Activated CD8-positive, alpha-beta memory T cell treated with anti-CD3 and anti-CD28 coated beads, Interleukin-2, amount 10 ng/mL, durations not matched to agents 7 days and 5 days (primary cell): ENCODE measurements at places on chromosomes 2 and 18.
A peak's percentile ranks its signal among the peaks of the same experiment; 100 is the strongest.

DNA sequence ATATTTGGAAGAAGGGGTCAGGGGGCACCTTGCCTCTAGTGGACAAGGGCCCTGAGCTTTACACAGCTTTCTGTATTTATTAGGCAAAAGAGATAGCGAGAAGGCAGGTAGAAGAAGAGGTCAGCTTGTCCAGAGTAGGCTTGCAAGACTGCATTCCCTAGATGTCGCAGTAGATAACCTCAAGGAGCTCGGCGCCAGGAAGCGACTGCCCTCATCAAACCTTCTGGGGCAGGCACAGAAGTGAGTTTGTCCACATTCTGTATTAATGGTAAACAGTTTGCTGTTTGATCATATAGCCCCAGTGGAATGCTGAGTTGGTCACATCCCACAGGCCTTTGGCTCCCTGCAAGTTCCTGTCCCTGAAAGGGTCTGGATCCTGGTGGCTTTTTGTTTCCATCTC, 7.0 kb downstream of the CHCHD5 start:
- no peak for DNase-seq

DNA sequence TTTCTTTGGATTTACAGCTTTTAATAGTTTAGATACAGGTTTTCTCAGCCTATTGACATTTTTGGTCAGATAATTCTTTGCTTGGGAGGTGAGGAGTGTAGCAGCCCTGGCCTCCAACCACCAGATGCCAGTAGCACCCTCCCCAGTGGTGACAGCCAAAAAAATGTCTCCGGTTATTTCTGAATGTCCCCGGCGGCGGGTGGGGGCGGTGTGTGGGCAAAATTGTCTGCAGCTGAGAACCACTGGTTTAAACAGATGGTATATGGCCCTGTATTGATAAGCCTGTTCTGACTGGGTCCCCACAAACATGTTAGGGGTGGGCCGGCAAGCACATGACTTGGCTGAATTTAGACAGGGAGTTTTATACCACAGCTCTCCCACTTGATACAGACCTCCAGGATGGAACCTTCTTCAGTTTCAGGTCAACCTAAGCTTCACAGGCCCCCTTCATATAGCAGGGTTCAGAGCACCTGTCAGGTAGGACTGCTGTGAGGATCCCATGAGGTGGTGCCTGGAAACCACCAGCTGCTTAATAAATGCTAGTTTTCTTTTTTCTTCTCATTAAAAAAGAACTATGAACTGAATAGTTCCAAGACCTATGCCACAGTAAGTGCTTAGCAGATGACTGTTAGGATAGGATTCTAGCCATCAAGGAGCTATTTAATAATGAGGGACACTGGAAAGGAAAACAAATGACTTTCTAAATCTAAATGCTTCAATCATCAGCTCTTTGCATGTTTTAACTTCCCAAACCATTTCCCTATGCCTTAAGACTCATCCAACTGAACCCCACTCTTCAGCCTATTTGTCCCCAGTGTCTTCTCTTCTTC, 18.1 kb downstream of the LPIN2 start:
- DNase-seq, result peak; percentile 86

GRCh38 chr2:181239201-181239799, 217.9 kb upstream of the ITGA4 start:
- DNase-seq, result no peak

DNA sequence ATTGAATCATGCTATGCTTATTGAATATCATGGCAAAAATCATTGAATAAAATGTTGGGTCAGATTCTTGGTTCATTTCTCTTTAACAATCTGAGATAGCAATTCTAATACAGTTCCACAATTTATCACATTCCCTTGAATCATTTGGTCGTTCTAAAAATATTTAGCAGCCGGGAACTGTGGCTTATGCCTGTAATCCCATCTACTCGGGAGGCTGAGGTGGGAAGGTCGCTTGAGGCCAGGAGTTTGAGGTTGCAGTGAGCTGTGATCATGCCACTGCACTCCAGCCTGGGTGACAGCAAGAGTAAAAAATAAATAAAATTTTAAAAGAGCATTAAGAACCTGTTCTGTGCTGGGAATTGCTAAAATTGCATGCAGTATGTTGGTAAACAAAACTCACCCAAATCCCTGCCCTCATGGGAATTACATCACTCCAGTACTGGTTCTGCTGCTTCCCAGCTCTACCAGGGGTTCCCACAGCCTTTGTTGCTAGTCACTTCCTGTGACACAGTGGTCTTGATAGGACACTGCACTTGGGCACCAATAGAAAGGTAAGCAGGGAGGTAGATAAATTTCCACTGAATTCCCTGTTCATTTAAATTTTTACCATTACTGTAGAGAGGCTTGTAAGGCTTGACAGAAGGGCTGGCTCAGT, 200.4 kb downstream of the CTNNA2 start:
- no peak for DNase-seq

DNA sequence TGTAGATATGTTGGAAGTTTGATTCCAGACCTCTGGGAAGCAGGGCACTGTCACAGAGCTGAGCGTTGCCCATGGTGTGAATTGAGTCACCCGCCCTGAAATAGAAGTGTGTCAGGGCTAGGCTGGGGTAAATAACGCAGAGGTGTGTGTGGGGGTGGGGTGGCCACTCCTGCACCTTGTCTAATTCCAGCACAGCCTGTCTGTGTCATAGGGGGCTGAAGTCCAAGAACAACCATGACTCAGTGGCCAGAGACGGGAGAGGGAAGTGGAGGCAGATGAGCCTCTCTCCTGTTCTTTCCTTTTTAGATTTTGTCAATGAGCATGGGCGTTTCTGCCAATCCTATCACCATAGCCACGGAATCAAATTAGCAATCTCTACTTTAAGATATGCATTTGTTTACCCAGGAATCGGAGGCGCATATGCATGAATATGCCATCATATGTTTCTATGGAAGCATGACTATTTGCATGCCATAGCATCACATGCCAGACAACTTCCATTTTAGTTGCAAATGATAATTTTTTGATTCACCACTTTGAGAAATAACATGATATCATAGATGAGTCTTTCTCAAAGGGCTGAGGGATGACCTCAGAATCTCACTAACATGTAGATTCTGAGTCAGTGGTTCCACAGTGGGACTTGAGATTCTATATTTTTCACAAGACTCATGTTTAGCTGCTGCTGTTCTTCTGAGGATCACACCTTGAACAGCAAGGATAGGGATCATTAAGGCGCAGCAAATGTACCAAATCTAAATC, 852.9 kb downstream of the DCDC2C start:
- DNase-seq, result no peak

GRCh38 chr2:80028584-80028983, 276.0 kb downstream of the LRRTM1 start:
- DNase-seq, result no peak

DNA sequence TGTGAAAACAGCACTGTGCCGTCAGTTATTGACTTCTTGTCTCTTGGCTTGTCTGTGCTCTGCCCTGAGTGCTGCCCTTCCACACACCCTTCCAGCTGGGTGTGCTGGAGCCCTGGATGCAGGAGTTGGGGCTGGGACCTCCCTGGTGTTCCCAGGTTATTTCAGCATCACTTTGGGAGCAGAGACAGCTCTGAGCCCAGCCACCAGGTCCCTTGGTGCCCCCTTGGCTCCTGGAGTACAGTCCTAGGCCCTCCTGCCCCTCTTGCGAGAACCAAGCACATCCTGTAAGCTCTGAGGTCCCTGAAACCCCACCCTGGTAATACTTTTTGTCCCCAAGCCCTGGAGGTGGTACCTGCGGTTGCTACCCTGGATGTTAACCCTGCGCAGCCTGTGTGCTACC, 24.3 kb downstream of the BOK start:
- no peak for DNase-seq

DNA sequence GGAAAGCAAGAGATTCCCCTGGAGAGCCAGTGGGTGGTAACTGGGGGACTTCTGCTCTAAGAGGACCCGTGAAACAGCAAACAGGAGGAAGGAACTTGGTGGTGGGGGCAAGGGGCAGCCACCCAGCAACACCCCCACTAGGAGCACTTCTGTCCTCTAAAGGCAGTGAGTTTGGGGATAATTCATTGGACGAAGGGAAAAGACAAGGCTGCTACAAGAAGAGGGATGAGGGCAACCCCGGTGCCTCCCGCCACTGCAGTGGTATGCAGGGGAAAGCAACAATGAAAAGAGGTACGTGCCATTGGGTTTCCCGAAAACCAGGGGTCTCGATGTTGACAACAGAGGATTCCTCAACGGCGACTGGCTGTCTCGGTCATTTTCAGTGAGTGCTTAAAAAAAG, 9.1 kb downstream of the RPL31 start:
- no peak for DNase-seq

DNA sequence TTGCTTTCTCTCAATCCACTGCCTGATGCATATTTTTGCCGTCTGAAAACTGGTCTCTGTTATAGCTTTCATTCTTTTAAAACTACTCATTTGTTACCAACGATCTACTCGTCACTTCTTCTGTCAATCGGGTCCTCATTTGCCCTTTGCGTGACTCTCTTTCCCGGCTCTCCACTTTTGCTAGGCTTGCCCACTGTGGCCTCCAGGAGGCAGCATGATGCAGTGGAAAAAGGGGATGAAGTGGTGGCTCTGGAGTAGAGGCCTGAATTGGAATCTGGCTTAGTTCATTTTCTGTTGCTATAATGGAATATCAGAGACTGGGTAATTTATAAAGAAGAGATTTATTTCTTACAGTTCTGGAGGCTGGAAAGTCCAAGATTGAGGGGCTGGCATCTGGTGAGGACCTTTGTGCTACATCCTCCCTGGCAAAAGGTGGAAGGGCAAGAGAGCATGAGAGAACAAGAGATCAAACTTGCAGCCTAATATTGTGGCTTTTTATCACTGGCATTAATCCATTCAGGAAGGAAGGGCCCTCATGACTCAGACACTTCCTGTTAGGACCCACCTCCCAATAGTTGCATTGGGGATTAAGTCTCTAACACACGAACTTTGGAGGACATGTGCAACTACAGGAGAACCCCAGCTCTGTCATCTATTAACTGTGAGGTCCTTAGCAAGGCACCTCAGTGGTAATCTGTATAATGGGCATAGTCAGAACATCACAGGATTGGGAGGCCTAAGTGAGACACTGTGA, 15.4 kb downstream of the GDF7 start:
- no peak for DNase-seq

DNA sequence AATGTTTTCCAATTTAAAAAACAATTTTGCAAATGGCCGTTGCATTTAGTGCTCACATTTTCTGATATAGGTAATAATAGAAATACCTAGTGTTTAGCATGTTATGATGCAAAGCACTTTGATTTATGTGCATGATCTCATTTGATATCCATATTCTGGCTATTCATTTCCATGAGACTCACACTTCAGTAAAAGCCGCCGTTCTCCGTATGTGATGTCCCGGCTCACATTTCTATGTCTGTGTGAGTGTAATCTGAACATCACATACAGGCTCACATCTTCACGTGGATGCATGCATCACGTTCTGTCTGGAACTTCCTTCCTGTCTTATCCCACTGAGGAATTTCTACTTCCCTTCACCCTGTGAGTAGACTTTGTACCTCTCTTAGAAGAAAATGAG, 45.8 kb downstream of the DCDC2C start:
- DNase-seq, result no peak

- no peak for DNase-seq
These were observed 2.3 kb downstream of the MYO1B start for GRCh38 chr2:191247381-191248057.

DNA sequence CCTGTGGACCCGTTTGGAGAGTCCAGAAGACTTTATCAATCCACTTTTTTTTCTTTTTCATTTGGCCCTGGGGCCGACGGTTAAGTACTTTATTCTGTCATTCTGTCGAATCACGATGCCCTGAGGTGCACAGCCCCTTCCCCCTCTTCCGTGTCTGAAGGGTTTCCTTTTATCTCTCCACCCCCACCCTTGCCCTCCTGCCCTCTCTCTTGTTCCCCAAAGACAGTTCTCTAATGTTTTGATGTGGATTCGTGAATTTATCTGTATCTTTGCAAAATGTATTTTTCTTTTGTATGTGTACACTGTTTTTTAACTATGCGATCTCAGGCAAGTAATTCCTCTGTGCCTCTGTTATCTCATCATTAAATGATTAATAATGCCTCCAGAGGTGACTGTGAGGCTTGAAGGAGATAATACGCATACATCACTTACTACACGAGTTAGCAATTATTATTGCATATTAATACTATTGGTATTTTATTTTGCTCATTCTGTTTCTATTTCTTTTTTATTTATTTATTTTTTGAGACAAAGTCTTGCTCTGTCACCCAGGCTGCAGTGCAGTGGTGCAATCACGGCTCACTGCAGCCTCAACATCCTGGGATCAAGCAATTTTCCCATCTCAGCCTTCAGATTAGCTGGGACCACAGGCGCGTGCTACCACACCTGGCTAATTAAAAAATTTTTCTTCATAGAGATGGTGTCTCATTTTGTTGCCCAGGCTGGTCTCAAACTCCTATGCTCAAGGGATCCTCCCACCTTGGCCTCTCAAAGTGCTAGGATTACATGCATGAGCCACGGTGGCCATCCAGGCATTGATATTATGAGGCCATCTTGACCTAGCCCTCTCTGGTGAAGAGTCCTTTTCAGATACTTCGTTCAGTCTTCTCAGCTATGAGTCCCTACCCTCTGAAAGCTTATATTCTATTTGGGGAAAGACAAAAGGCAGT, 1.4 kb upstream of the CASP8 start:
- DNase-seq, result peak; percentile 41

DNA sequence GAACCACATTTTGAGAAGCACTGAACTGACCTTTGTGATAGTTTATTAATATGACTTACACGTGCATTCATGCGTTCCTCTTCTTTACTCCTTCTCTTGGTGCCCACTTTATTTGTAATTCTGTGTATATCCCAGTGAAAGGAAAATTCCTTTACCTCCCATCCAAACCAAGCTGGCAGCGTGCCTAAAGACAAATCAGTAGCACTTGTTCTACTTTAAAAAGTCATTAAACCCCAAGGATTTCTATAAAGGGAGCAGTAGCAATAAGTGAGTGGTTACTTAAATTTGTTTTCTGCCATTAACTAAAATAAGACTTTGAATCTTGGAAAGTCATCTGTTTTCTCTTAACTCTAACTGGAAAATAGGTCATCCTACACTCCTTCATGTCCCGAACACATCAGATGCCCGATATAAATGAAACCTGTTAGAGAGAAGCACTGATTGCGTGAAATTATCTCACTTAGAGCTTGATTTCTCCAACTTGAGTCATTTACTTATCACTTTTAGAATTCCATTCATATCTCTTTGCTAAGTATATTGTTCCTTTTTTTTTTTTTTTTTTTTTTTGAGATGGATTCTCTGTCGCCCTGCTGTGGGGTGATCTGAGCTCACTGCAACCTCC, 10.7 kb downstream of the PIK3C3 start:
- no peak for DNase-seq

GRCh38 chr2:2164326-2164917, 166.7 kb downstream of the MYT1L start:
- no peak for DNase-seq

GRCh38 chr2:177535000-177535399, 142.4 kb downstream of the AGPS start:
- DNase-seq, result no peak
